ENCODE measurements at places on chromosomes 2 and 18.
A peak's percentile ranks its signal among the peaks of the same experiment; 100 is the strongest.

GRCh38 chr18:59689756-59690155 is 7.5 kb downstream of the CCBE1 start:
- no peak for DNase-seq

DNA sequence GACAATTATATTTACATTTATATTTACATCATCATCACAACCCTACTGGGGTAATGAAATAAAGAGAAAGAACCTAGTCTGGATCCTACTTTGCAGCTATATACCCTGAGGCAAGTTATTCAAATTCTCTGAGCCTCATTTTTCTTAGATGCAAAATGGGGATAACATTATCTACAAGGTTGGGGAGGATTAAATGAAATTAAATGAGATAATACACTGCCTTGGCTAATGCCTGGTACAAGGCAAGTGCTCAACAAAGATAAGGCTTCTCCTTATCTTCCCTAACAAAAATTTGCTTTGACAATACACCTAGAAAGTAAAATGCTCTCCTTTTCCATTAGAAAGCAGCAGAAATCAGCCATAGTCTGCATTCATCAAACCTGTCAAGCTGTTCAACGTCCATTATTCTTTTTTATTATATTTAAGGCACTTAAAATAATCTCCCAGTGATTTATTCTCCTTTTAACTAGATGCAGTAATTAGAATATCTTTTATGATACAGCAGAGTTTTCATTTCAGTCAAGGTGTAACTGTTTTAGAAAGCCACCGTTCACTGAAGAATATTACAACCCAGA is 44.8 kb downstream of the TCF4 start:
- no peak for DNase-seq

GRCh38 chr2:233836359-233836758 is 18.0 kb downstream of the HJURP start:
- peak; percentile 19 for DNase-seq

DNA sequence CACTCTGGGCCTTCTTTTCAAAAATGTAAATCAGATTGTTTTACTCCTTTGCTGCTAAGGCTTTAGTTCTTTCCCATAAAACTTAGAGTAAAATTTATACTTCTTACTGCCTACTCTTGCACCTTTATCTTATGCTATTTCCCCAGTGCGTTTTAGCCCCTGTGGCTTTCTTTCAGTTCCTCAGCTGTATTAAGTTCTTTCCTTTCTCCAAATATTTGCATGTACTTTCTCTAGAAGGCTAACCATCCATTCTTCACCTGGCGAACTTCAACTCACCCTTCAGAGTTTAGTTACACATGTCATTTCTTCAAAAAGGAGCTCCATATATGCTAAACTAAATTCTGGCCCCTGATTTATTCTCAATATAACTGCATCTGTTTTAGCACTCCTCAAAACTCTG is 160.7 kb downstream of the FSHR start:
- DNase-seq = no peak

- DNase-seq = no peak
Measured at GRCh38 chr2:15176604-15177003, 384.5 kb downstream of the NBAS start.

- no peak for DNase-seq
Measured at GRCh38 chr2:134361648-134362047, 107.8 kb downstream of the MGAT5 start.

- DNase-seq = no peak
Measured at GRCh38 chr2:129181963-129182362, 797.5 kb upstream of the RAB6C start.

DNA sequence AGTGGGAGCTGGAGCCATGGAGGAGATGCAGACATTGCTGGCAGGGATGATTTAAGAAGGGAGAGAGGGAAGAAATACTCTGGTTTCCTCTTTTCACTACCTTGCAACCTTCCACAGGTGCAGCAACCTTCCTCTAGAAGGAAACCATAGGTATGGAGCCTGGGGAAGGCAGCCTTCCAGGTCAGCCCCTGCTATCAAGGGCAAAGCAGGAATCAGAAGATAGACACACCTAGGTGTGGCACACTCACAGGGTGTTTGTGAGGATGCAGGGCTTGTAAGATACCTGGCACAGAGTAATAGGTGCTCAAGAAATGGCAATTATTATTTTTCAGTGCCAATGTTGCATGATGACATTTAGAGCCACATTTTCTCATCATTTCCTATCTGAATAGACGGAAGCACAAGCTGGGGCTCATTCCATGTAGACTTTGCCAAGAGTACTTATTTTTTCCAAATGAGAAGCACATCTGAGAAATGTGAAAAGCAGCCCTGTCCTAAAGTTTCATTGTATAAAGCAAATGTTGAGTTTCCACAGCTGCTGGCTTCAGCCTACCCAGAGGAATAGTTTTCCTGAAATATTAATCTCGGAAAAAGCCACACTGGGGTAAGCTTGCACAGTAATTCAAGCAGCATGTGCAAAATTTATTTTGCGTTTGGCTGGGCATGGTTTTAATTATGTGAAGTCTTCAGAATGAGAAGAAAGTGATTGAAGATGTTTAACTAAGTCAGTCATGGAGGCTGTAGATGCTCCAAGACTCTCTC is 20.6 kb downstream of the EVA1A start:
- no peak for DNase-seq

- no peak for DNase-seq
Measured at GRCh38 chr2:72630767-72631166, 195.1 kb downstream of the EXOC6B start.

DNA sequence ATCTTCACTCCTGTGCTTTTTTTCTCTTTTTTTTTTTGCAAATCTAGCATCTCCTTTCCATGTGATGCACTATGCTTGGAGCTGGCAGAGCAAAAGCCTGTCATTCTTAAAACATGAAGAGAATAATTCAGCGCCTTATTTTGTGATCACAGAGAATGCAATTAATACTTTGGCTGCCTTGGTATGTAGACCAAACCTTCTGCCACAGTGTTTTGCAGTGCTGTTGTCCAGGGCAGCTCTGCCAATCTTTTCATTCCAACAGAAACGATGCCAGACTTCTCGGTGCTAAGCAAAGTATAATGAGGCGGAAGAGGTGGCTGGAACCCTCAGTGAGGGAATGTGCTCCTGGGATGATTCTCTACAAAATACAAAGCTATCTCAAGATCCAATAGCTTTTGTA is 25.6 kb downstream of the BCL2 start:
- no peak for DNase-seq

GRCh38 chr2:239889641-239890121 is 135.5 kb downstream of the NDUFA10 start:
- peak; percentile 41 for DNase-seq

GRCh38 chr2:69499966-69500365 is 62.7 kb upstream of the NFU1 start:
- DNase-seq = no peak

DNA sequence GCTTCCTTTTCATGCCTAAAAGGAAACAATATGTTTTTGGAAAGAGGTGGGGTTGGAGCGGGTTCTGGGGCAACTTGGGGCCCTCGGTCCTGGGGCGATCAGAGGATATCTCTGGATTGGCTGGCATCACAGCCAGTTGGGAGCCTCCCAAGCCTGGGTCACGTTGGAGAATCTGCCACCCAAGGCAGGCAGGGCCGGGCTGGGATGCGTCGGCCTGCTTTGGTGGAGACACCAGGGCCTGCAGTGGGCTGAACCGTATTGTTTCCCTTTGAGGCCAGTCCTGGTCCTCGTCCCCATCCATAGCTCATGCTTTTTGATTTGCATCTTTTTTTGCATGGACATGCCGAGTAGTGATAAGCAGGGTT is 235.8 kb downstream of the ATAD2B start:
- DNase-seq = no peak

DNA sequence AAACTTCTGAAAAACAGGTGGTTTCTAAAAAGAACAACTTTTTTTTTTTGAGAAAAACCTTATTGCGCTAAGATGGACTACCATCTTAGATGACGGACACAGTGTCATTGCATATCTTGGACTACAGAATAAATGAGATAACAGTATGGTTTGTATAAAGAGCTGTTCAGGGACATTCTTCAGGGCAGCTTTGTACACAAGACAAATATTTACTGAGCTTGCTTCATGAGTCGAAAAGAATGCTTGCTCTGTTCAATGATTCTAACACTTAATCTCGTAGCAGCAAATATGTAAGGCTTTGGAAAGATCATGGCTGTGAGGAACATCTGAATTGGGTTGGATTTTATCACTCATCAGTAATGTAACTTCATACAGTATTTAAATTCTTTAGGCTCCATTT is 282.5 kb upstream of the CWC22 start:
- no peak for DNase-seq

- DNase-seq = no peak
Measured at GRCh38 chr18:38367473-38367872, 801.9 kb upstream of the CELF4 start.

DNA sequence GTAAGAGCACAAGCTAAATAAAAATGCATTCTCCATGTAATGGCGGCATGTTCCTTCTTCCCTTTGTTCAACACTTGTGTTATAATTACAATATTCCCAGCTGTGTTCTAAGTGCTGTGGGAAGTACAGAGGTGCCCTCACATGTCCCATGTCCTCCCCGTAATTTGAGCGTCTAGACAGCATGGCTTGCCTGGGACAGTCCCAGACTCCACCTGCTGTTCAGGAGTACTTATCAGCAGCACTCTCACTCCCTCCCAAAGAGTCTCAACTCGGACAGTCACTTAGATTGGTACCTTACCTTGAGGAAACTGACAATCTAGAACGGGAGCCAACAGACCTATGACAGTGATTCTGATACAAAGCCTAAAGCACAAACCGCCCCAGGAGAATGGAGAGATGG is 370.5 kb downstream of the EIPR1 start:
- DNase-seq = no peak

GRCh38 chr18:316393-316792 is 48.5 kb upstream of the THOC1 start:
- DNase-seq = no peak

- DNase-seq = no peak
Measured at GRCh38 chr2:157259386-157259785, 1.9 kb downstream of the GALNT5 start.

DNA sequence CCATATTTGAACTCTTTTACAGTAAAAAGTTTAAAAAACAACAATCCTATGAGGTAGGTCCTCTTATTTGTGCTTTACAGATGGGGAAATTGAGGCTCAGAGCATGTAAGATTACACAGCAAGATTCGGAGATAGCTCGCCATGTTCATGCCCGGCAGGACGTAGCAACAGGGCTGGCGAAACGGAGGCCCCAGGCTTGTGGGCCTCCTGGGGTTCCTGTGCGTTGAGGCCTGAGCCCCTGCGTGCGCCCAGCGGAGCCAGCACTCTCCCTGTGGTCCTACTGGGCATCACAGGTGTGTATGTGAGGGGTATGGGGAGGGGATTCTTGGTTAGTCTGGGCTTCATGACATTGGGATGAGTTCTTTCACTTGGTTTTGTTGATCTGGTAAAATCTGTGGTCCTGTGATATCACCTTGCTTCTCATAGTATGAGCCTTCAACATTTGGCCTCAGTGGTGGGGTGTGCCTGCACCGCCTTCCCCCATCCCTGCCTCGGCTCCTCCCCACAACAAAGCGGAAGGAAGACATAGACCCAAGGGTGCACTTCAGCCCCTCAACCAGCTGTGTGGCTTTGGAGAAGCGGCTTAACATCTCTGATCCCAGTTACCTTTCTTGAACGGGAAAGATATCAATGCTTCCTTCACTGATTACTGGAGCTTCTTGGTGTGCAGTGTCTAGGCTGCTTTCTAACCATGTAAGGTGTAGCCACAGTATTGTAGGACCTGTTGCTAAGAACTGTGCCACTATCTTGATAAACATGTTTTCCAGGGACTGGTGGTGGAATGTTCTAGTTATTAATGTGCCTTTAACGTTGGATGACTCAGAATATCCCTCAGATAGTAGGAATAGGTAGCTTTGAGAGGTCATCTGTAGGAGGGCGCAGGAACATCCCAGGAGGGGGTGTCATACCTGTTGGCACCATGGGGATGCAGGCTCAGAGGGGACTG is 37.2 kb downstream of the HPCAL1 start:
- DNase-seq = no peak
